ENCODE measurements at places on chromosomes 13 and 19. TPM values are rescaled to one million over a fixed set of nuclear protein-coding genes. Genes with fewer than 3 reads are reported as not detected.

- no peak for DNase-seq
Observed at GRCh38 chr19:55446060-55446459, 3.0 kb upstream of the SHISA7 start.

KLK11 gene
- not detected for total RNA-seq

DNA sequence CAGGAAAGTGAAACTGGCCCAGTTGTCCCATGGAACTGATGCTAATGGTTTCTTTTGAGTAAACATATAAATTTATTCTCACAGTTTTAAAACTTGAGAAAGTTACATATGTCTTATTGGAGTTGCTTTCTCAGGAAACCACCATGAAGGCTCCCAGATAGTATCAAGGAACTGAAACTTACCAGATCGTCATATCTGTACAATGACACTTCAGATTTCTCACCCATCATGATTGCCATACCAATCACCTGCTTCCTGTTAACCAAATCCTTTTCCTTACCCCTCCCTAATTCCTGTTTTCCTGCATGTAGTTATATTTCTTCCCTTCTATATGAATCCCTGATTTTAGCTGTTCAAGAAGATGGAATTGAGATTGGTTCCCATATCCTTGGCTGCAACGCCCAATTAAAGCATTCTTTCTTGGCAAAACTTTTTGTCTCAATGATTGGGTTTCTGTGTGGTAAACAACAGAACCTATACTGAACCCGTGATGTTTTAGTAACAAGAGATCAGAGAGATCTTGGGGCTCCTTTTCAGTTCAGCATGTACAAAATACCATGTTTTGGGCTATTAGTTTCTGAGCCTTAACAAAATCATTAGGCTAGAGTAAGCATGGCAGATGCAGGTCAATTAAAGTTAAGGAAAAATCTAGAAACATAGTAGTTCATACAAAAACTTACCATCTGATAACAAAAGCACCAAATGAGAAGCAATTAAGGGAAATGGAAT lies 781.3 kb upstream of the MIR17HG start:
- no peak for DNase-seq

DNA sequence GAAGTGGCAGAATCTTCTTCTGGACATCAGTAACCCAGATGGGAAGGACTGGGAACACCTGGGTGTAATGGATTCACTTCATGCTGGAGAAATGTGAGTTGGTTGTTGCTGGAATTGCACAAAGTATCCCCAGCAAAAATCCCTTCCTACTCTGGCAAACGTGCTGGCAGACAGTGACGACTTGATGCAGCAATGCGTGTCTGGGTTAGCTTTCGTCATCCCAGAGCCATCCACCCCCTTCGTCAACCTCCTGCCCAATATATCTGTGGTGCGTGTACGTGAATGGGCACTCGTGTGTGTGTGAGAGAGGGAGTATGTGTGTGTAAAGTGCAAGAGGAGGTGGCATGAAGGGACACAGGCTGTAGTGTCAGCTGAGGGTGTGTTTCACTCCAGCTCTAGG lies 70.9 kb downstream of the TM9SF2 start:
- peak; percentile 2 for DNase-seq

DNA sequence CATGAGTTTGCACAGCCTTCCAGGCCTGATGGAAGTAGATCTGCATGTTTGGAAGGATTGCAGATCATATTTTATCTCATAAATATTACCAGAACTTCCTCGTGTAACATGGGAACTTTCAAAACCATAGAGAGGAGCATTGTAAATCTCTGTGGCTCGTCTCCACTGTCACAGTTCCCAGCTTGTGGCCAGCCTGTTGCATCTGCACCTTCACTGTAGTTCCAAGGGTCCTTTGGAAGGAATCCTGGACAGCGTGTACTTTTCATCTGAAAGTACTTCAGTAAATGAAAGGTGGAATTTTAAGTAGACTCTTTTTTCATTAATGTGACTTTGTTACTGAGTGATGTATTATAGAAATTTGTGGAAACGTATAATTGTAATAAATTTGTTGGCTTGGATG lies 105.4 kb downstream of the ATP11A start:
- DNase-seq = no peak

CLIP3 gene
- 6.3 TPM for total RNA-seq

Data from LHCN-M2 (cell line).